GM23248 (cell line): ENCODE measurements at places on chromosomes 2 and 18. TPM values are rescaled to one million over a fixed set of nuclear protein-coding genes. Genes with fewer than 3 reads are reported as not detected.

GRCh38 chr2:98012561-98012991, 16.8 kb upstream of the TMEM131 start:
- no peak for DNase-seq

- no peak for DNase-seq
Measured at GRCh38 chr2:74198023-74198460, 373 bp upstream of the MTHFD2 start.

MC5R gene
- not detected in 2 replicates for total RNA-seq

DPP4 gene
- 33.5 and 39.9 TPM in 2 replicates for total RNA-seq
